ENCODE measurements at places on chromosomes 13 and 19. TPM values are rescaled to one million over a fixed set of nuclear protein-coding genes. Genes with fewer than 3 reads are reported as not detected.

Gene ZNF256
- total RNA-seq = 3.8 TPM

Gene ELSPBP1
- total RNA-seq = not detected

Gene KLHL26
- 3.7 TPM for total RNA-seq

Gene FGF9
- total RNA-seq = 9.7 TPM

Gene ZNF99
- not detected for total RNA-seq

Gene OVOL3
- total RNA-seq = not detected

Gene LILRA1
- total RNA-seq = not detected

Gene URAD
- not detected for total RNA-seq

Gene FCAR
- total RNA-seq = not detected

Gene ANGPTL8
- 0.18 TPM for total RNA-seq
